ENCODE measurements at places on chromosomes 5 and 9.
A peak's percentile ranks its signal among the peaks of the same experiment; 100 is the strongest.

DNA sequence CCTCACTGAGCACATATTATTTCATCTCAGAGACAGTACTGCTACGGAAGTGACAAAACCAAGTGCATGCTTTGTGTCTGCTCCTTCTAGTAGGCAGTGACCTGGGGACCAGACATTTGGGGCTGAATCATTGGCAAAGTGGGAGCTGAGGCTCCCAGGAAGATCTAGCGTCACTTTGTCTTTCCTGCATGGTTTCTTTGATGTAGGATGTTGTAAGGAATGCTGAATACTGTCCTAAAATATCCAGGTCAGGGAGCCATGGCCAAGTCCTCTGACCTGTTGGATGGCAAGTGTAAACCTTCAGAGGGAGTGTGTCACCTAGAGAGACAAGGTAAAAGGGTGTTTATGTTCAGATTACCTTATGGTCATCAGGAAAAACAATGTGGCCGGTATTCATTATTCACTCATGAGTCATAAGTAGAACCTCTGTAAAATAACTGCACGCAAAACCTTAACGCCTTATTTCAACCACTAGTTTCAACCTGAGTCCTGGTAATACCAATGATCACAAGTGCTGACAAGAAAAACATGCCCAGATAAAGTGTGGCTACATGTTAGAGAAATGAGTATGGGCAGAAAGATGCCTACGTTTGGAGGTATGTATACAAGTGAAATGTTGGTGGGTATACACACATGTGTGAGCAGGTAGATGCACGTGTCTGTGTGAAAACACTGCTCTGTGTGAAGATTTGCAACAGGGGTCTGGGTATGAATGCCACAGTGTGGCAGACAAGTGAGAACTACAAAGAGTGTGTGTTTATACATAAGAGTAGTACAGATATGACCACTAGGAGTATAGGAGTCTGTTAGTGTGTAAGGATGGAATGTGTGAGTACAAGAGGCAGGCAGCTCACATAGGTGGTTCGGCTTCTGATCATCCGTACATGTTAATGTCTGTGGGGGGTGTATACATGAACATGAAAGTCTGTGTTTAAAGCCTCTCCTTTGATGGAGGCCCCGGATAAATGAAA, 263.9 kb downstream of the SPOCK1 start:
- DNase-seq: no peak

GRCh38 chr9:95634536-95634935, 117.8 kb upstream of the PTCH1 start:
- DNase-seq: no peak

DNA sequence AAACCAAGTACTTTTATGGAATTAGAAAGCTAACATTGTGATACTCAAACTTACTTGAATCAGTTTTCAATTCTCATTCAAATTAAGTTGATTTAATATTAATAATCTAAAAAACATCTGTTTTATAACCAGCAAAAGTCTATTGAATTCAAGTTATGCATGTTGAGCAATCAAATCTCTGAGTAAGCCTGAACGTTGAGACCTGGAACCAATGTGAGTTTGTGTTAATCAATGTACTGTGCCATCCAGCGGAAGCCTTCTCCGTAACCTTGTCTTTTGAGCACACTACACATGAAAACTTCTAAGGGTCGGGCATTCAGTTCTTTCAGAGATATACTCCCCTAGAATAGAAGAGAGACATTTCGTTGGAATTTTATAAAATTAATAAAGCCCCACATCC, 25.9 kb downstream of the SAR1B start:
- DNase-seq: no peak

DNA sequence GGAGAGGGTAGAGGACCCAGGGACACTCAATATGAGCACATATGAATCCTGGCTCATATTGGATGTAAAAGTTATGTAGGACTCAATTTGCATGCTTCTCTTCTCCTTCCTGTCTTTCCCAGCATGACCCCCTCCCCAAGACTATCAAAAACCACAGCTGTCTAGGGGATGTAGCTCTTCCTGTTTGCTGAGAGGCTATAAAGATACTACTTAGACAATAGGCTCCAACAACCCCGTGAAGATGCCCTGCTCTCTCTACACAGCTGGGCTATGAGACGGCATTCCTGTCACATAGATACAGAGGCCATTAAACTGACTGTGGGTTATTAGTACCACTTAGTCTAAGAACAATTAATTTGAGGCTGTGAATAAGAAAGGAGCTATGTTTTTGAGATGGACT, 56.5 kb upstream of the PCSK1 start:
- no peak for DNase-seq

DNA sequence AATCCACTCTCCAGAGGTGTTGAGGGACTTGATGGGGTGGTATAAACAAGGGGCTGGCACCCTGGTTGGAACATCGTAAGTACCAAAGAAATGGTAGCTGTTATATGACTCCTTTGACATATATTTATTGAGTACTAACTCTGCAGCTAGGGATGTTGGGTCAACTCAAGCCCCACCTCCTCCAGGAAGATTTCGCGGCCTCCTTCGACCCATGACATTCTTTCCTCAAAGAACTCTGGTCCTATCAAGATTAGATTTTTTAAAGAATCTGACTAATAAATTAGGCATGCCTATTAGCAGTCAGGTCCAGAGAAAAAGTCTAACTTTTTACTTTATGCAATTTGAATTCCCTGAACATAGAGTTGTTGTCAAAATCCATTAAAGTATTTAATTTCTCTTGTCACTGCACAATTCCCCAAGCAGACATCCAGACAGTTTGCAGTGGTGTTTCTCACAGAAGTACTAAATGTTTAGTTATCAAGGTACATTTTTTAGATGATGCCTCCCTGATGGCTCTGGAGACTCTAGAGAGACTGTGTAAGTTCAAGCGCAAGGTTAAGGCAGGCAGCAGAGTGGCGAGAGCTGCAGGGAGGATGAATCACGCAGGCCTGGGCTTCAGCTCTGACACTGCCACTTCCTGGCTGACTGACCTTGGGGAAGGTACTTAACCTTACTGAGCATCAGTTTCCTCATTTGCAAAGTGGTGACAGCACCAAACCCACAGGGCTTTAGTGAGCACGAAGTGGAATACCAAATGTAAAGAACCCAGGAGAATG, 209.6 kb downstream of the TTLL11 start:
- no peak for DNase-seq

GRCh38 chr9:98488571-98489312, 220.0 kb downstream of the GABBR2 start:
- DNase-seq: no peak

DNA sequence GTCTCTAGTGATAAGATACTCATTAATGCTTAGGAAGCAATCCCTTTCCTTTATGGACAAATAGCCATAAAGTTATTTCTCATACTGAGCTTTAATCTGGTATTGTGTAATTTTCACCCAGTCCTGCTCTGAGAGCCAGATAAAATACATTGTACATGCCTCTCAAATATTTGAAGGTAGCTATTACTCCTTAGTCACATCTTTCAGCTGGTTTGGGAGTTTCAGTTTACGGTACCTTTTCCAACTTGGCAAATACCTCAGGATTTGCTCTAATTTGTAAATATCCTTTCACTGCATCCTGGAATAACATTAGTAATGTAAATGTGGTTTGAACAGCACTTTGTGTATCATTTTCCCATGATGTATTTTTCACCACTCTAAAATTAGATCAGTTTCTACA, 47.4 kb downstream of the ABHD17B start:
- no peak for DNase-seq

GRCh38 chr5:157540707-157541446, 34.7 kb downstream of the ADAM19 start:
- no peak for DNase-seq

DNA sequence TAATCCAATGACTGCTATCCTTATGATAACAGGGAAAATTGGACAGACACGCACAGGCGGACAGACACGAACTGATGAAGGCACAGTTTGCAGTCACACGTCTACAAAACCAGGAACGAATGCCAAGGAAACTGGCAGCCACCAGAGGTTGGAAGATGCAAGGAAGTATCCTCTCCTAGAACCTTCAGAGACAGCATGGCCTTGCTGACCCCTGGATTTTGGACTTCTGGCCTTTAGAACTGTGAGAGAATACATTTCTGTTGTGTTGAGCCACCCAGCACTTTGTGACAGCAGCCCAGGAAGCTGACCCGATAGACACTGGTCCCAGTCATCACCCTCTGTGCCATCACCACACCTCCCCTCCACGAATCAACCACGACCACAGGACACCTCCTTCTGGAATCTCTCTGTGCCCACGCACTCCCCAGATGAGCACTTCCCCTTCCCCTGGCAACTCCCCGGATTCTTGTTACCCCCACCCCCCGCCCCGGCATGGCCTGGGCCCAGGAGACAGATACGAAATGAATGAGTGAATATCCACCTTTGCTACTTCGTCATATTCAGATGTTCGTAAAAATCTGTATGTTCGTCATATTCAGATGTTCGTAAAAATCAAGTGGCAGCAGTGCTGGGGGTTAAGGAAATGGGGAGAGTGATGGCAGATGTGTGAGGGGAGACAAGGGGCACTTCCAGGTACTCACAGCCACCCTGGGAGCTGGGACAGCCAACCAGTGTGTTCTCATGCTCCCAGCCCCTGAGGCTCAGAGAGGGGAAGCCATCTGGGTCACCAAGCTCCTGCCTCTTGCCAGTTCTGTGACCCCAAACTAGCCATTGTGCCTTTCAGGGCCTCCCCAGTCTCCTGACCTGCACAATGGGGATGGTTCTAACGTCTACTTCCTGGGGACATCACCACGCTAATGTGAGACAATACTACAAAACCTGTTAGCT, 18.5 kb downstream of the GBGT1 start:
- DNase-seq: no peak

- no peak for DNase-seq
Observed at GRCh38 chr5:179475208-179475751, 75.1 kb upstream of the RUFY1 start.

DNA sequence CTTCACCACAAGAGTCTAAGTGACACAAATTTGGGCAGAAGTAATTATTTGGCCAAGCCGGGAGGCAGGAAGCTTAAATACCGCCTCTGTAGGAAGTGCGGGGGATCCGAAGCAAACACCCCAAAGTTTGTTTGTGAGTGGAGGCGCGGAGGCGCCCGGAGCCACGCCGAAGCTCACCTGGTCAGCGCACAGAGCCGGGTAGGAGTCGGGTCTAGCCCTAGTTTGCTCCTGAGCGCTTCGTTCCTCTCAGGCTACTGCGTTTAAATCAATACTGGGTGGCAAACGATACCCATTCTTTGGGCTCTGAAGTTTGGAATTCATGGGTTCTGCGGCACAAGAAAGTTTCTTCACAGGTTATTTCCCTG, 855 bp downstream of the MCC start:
- DNase-seq: no peak

DNA sequence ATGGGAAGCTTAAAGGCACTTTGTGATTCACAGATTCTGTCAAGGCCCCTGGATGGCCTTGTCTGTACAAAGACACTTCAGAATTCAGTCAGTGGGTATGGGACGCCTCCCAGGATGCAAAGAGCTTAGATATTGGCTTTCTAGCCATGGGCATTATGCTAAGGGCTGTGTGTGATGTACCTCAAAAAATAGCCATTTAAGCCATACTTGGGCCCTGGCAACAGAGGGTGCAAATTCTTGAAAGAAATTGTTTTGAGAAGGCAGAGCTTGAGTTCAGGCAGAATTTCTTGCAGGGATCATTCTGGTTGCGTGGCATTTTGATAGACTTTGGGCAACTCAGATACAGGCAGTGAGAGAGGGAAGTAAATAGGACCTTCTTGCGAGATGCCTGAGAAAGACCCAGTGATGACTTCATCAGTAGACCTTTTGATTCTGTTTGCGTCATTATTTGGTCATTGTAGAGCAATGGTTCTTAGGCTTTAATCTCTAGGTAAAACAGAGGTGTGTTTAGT, 3.9 kb downstream of the CYFIP2 start:
- no peak for DNase-seq

DNA sequence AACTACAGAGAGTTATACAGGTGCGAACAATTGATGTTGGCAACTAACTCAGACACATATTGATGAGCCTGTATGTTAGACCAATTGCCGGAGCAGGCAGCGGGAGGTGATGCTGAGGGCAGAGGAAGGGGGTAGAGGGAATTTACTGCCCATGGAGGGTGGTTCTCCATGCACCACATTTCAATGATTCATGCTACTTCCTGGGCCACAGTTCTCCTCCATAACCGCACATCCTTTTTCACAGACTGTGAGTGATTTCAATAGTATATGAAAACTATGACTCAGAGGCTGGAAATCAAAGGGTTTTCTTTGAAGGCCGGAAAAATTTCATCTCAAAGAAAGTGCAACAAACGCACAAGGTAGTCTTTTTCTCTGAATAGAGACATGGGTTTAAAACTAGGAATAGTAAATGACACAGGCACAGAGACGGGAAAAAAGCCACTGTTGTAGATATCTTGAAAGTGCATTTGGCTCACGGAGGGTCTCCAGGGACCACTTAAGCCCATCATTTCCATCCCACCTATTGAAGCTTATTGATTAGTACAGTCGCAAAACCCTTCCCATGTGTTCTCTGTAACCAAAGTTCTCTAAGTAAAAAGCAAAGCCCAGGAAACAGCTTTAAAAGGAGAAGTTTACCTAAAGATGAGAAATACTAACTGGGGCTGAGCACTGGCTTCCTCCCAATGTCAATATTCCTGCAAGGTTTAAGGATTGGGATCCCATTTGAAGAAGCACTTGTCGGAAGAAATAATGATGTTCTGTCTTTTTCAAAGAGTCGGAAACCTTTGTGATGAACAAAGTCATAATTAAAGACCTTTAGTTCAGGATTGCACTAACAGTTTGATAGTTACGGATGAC, 28.0 kb upstream of the ADAM19 start:
- peak; percentile 29 for DNase-seq

DNA sequence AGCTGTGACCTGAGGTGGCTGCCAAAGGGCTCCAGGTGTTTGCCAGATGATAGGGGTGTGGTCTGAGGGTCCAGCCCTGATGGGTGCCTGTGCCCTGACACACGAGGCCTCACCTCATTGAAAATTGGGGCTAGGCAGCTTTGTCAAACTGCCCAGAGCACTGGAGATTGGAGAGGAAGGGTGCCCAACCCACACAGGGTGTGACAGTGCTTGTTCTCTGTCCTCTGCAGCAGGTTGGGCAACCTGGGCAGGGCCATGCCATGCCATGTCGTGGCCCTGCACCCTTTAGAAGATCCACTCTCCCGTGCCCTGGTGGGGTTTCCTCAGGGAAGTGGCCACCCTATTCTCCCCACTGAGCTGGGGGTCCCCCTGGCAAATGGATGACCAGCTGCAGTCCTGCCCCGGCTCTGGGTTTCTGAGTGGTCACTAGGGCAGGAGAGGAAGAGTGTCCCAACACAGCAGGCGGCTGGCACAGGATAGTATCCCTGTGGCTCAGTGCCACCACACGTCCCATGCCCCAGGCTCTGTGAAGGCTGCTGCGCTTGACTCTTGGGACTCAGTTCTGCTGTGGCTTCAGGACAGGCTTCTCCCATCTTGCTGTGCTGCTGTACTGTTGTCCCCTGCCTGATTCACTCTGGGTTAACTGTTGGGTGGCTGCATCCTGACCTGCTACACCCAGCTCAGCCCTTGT, 100.8 kb upstream of the PITX1 start:
- DNase-seq: no peak

GRCh38 chr9:122386311-122386872, 15.6 kb downstream of the PTGS1 start:
- no peak for DNase-seq

DNA sequence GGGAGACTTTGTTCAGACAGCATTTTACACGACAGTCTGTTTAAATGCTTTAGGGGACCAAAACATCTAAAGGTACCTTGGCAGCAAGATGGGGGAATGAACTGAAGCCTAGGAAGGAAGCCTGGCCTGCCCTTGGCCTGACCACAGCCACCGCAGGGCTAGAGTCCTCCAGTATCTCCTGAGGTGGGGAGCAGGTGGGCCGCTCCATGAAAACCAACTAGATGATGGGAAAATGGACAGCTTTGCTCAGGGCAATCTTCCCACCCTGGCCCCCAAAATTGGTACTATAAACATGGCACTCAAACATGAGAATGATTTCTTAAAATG, 153.3 kb downstream of the AUH start:
- no peak for DNase-seq

Measured in stimulated activated CD4-positive, alpha-beta T cell treated with anti-CD3 and anti-CD28 coated beads, TNF-alpha, amount 100 ng/mL, for 1 hour (primary cell).